Stimulated activated CD4-positive, alpha-beta T cell treated with anti-CD3 and anti-CD28 coated beads, Interleukin-12 subunit alpha, Interleukin-12 subunit beta, amount 100 ng/mL, for 24 hours (primary cell): ENCODE measurements at places on chromosomes 5 and 9.
A peak's percentile ranks its signal among the peaks of the same experiment; 100 is the strongest.

- no peak for DNase-seq
Observed at GRCh38 chr9:10903969-10904368, 291.2 kb upstream of the PTPRD start.

- no peak for DNase-seq
Observed at GRCh38 chr9:95058795-95059386, 258.6 kb downstream of the FANCC start.

GRCh38 chr9:127837346-127837745 is 17.1 kb downstream of the ENG start:
- no peak for DNase-seq

DNA sequence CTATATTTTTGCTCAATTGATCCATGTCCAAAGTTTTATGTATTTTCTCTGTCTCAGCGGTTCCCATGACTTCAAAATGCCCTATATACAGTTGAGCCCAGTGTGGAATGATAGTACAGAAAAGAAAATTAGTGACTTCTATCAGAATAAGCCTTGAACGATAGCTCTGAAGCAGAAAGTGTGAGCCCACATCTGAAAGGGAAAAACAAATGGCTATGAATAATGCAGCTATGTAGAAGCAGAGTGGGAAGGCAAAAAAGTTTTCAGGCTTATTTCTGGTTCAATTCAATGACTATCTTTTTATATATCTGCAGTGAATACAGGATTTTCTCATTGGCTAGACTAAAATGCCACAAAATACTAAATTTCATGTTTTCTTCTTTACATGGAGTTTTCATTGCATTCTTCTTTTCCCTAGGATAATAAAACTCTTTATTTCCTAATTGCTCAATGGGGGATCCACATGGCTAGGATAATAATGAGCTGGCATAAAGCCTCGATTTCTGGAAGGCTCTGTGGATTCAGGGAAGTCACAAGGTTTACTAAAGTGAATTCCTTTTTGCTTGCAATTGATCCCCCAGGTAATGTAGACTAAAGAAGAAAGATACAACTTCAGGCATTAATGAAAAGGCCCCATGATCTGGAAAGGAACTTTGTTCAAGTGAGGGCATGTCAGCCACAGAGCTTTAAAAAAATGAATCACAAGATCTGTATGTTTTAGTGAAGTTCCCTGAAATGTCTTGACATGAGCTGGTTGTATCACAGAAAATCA is 377.0 kb upstream of the RIOK2 start:
- no peak for DNase-seq

DNA sequence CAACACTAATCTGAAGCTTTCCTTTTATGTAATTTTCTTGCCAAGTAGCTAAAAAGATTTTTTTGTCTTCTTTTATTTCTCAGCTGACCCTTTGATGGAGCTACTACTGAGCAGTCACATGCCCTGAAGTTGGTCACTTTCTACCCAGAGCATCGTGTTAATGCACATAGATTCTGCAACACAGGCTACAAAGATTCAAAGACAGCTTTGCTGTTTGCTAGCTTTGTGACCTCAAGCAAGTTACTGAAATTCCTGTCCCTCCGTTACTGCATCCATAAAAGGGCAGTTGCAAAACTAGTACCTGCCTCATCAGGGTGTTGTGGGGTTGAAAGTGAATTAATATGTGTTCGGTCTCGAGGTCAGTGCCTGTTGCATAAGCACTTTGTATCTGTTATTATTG is 179.9 kb downstream of the GAS1 start:
- DNase-seq: no peak

DNA sequence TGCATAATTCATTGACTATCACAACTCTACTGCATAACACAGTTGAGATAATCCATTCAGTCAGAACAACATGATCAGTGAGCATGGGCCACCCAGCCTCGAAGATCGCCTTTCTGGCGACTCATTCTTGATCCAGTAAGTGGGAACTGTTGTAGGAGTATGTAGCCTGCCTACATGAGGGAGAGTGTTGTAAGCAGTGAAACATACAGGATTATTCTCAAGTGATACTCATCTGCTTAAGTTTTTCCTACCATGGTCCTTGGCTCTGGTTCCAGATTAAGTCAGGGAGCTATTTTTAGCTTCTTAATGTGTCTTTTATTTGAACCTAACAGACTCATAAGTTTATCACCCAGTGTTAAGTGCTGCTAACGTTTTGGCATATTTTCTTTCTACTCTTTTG is 44.0 kb downstream of the TNPO1 start:
- no peak for DNase-seq

DNA sequence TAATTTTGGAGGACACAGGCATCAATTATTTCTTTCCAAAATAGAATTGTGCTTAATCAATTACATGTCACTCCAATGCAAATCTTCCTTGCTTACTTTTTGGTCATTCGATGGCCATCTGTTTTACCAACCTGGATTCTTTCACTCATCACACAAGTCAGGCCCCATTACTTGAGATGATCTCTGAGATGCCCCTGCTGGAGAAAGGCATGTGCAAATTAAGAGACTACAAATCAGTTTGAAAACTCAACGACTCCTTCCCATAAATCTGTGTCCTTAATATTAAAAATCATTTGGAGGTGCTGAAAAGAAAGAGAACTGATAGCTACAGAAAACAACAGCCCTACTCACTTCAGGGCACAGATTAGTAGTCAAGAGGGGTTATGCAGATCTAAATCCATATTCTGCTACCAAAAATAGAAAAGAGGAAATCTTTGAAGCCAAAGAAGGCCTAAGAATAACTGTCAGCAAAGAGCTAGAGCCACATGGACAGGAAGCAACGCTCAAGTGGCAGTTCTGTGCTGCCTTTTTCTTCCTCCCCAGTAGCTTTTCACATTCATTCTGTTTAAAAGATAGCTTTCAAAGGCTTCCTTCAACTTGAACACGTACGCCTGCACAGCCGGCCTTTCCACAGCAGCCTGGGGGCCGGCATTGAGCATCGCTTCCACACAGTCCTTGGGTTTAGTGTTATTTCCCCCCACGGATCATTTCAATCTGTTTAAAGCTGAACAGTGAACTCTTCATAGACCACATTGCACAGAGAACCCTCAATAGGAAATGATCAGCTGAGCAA is 79.3 kb upstream of the MAP3K1 start:
- DNase-seq: no peak

- DNase-seq: no peak
Observed at GRCh38 chr5:34738381-34738780, 82.3 kb downstream of the RAI14 start.

DNA sequence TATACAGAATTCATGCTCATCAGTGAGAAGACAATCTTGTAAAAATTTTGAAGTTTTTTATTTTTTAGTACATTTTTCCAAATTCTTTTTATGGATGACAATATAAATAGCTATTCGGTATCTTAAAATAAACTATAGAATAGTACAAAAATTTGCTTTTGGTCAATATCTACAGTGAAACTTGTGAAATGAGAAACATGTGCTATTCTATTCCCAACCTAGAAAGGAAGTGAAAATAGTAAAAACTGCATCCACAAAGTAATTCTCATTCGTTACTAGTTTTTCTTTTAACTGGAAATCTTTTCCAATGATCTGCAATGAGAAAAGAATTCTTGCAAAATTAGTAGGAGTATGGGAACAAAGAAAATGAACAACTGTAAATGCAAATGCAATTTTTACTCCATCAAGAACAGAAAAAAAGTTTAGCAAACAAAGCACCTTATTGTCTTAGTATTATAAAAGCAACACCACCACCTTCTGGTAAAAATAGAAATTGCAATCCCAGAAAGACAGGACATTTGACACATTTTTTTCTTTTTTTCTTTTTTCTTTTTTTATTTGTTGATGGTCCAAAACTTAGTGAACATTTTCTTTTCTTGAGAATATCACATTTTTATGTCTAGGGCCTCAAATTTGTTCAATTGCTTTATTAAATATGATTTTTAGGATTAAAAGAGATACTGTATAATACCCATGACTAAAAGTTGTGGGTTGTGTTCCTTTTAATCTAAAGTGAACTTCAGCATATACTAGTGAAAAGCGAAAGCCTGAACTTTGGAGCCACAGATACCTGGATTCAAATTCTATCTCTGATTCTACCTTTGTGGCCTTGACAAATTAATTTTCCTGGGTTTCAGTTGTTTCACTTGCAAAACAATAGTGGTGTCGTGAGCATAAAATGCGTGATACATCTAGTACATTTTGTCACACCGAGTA is 72.3 kb downstream of the SLCO4C1 start:
- DNase-seq: no peak

DNA sequence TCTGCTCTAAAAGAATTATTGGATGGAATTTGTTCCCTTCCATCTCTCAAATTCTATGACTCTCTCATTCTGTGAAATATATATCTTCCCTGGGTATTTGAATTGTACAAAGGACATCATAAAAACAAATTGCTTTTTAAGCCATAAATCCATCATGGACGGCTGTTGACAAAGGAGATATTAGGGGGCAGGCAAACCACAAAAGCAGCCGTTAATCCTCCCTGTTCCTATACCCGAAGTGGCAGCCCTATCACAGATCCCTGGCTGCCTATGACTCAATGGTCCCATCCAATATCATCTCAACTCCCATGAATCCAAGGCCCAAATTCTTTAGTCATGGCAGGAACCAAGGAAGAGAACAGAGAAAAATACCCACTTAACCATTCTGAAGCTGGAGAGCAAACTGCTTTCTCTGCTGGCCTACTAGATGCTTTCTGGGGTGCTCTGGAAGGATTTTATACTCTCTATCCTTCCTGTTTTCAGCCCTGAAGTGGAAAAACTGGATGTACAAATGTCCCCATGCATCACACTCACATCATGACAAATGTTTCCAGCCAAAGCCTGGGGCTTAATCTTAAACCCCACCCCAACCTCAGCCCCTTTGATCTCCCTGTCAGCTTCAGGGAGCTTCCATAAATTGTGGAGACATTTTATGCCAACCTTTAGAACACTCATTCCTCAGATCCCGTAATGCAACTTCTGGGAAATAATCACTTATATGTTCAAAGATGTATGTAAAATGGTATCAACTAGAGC is 59.5 kb downstream of the FAM114A2 start:
- no peak for DNase-seq

DNA sequence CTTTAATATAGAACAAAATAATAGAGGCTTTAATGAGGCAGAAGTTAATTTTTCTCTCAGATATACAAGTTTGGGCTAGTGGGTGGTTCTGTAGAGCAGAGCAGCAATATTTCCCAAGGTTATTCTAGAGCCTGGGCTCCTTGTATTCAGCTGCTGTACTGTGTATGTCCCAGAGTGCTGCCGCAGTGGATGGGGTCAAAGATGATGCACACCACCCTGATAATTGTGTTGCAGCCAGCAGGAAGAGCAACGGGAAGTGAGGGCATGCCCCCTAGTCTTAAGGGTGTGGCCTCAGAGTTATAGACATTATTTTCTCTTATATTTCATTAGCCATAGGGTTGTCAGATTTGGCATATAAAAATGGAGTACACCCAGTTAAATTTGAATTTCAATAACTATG is 23.9 kb upstream of the KIF4B start:
- DNase-seq: no peak

DNA sequence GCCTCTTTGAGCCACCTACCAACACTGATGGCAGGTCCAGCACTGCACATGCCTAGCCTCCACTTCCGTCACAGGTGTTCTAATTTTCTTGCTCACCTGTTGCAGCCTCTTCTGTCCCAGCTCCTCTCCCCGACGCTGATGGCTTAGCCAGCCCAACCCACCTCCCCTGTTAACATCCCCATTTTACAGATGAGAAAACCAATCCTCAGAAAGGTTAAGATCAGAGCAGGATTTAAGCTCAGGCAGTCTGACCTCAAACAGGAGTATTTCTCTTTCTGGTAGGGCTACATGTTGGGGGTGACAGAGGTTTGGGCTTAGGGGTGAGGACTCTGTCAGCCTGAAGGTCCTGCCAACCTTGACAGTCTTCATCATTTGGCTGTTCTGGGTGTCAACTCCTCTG is 74.5 kb upstream of the PITX1 start:
- DNase-seq: no peak

DNA sequence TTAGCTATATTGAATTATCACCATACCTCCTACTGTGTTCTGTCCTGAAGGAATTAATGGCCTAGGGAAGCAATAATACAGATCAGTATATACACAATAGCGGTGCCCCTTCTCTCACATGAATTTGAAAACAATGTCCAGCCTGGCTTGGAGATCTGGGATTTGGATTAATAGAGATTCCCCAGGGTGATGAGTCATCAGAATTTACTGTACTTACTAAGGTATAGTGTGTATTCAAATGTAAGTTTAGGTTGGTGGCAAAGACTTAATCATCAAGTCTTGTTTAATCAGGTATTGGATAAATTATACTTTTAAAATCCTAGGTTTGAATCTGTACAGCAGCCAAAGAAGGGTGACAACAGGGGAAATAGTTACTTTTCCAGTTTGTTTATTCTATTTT is 121.5 kb downstream of the FEM1C start:
- no peak for DNase-seq

GRCh38 chr9:138020120-138020794 is 142.7 kb downstream of the CACNA1B start:
- DNase-seq: no peak

DNA sequence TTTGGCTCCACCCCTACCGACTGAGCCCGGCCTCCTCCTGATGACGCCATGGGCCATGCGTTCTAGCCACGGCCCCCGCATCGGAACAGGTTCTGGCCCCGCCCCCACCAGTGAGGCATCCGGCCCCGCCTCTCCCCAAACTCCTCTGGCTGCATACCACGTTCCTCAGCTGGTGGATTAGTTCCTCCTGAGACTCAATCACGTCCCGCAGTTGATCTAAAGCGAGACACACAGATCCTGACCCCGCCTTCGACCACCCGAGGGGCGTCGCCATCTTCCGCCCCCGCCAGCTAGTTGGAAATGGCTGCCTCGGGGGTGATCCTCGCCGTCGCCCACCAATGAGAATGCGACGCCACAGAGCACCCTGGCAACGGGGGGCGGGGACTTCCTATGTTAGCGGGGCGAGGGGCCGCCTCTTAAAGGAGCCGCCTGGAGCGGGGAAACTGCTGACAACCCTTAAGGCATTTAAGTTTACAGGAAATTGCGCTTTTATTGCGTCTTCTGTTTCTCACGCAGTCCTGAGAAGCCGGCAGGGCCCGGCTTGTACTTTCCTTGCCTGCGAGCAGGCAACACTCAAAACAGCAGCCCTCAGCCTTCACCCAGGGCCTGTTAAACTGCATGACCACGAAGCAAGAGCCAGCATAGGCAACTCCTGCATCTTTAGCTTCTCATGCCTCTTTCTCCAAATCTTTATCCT is at the start of gene SPATA24:
TSS of gene SPATA24 (minus strand) at position 303 of the 697 bp plus-strand sequence. CDS start at position 274, 29 bp downstream.
- peak; percentile 98 for DNase-seq

GRCh38 chr5:27316271-27316650 is 277.9 kb upstream of the CDH9 start:
- no peak for DNase-seq
